RWPE1 (cell line): ENCODE measurements at places on chromosomes 5 and 9.

GRCh38 chr5:72465066-72465465 is 42.1 kb downstream of the ZNF366 start:
- DNase-seq = no peak

DNA sequence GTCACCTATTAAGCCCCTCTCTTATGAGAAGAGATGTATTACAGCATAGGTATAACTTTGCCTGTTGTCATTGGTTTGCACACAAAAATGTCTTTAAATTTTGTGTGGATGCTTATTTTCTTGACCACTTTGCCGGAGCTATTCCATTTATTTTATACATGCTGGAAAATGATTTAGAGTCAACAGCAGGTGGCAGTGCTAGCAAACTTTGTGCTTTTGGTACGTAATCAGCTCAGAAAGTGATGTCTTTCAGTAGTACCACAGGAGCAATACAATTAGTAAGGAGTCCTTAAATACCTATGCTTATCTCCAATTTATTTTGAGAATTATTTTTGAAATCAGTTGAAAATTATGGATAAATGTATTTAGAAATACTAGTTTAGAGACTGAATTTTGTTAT is 19.8 kb upstream of the NUDT12 start:
- DNase-seq = no peak

- no peak for DNase-seq
Measured at GRCh38 chr5:125695996-125696655, 727.1 kb upstream of the GRAMD2B start.

- DNase-seq = no peak
Measured at GRCh38 chr5:89613222-89613956, 730.4 kb upstream of the MEF2C start.

- DNase-seq = peak; percentile 66
Measured at GRCh38 chr5:137730336-137730735, 5.6 kb downstream of the KLHL3 start.

GRCh38 chr5:143428155-143428554 is 24.7 kb upstream of the NR3C1 start:
- no peak for DNase-seq

- DNase-seq = no peak
Measured at GRCh38 chr5:97163360-97163764, 19.7 kb downstream of the RIOK2 start.

- no peak for DNase-seq
Measured at GRCh38 chr5:454936-455335, 12.0 kb downstream of the EXOC3 start.

DNA sequence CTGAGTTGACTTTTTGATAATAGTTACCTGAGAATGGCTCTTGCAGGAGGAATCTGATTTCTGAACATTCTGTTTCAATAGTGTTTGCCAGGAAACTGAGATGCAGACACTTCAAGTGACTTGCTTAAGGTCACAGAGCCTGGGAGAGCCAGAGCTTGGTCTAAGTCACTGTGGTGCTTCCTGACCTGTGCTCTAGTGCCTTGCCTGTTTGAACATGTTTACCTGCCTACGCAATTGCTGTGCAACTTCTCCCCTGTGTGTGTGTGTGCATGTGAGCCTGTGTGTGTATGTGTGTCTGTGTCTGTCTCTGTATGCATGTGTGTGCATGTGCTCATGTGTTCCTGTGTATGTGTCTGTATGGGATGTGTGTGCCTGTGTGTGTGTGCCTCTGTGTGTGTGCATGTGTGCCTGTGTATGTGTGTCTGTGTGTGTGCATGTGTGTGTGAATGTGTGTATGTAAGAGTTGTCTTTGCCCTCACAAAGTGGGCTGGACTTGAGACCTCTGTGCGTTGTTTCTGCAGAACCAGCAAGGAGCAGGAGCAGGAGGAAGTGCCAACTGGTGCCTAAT is 185.8 kb downstream of the GADD45G start:
- peak; percentile 14 for DNase-seq

GRCh38 chr5:113748403-113748802 is 234.9 kb downstream of the YTHDC2 start:
- DNase-seq = no peak

DNA sequence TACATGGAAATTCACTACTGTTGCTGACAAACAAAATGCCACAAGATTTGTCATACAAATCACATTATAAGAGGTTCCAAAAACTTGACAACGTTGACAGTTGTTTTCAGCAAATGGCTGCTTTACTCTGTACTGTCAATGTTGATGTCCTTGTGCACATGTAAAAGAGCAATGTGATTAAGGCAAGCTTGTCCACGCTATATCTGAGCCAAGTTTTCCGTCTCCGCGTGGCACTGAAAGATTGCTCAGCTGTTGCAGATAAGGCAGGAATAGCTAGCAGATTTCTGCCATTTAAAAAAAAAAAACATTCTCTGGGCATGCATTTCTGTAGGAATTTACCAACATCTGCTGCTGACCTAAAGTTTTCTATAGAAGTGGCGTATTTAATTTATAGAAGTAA is 46.4 kb upstream of the MEF2C start:
- no peak for DNase-seq
